ENCODE measurements at places on chromosomes 2 and 18.

DNA sequence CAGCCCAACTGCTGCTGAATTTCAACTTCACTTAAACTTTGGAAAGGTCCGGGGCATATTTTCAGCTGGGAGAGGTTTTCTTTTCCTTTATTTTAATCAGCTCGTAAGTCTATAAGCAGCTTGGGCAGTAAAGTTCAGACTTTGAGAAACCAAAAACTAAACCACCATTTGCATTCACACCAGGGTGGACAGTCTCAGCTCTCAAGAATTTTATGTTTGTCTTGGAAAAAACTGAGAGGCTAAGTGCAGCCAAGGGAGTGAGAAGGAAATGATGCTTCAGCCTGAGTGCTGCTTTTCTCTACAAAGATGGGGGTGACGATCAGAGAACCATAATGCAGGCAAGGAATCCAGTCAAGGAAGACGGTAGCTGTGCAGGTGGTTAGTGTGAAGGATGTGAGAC is 30.2 kb downstream of the MCFD2 start:
- DNase-seq: no peak

- no peak for DNase-seq
Observed at GRCh38 chr2:157722580-157723234, 94.0 kb upstream of the ACVR1C start.

DNA sequence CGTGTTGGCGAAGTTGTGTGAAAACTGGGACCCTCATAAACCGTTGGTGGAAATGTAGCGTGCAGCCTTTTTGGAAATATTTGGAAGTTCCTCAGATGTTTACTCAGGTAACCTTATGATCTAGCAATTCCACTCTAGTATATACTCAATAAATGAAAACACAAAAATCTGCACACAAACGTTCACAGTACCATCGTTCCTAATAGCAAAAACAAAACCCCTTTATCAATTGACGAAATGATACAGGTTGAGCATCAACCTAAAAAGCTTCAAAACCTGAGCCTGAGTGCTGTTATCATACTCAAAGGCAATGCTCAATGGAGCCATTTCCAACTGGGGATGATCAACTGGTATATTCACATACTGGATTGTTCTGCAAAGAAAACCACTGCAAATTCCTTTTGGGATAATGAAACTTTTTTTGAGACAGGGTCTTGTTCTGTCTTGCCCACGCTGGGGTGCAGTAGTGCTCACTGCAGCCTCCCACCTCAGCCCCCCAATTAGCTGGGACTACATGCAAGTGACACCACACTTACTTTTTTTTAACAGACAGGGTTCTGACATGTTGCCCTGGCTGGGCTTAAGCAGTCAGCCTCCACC is 777 bp upstream of the C18orf32 start:
- DNase-seq: no peak

DNA sequence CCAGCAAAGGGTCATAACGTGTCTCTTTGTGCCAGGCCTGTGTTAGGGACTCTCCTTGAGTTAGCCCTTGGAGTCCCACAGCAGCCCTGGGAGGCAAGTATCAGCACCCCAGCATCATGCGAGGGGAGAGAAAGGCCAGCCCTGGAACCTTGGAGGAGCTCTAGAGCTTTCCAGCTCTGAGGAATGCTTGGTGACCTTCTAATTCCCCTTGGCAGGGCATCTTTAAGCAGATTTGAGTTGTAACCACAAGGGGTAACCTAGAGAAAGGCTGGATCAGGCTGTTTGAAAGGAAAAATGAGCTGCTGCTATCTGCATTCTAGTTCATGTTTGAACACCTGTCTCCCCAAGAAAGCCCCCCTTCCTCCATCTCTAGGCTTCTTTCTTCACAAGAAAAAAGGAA is 23.8 kb upstream of the ODC1 start:
- DNase-seq: no peak

- no peak for DNase-seq
Observed at GRCh38 chr2:10346929-10347561, 44.3 kb downstream of the HPCAL1 start.

DNA sequence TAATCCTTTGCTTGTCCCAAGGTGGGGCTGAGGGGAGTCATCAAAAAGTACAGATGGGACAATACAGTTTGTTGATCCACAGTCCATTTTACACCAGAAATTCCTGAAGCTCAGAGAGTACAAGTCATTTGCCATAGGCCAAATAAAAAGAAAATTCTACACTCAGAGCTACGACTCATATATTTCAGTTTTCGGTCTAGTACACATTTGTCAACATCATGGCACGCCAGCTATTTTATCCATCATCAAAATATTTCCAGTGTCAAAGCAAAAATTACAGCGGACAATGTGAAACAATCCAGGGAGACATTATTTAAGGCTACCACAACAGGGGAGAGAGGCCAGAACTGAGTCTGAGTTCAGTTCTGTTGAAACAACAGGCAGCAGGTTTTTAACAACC is 587.5 kb upstream of the DSEL start:
- no peak for DNase-seq

- no peak for DNase-seq
Observed at GRCh38 chr2:230674966-230675672, 37.5 kb upstream of the CAB39 start.

DNA sequence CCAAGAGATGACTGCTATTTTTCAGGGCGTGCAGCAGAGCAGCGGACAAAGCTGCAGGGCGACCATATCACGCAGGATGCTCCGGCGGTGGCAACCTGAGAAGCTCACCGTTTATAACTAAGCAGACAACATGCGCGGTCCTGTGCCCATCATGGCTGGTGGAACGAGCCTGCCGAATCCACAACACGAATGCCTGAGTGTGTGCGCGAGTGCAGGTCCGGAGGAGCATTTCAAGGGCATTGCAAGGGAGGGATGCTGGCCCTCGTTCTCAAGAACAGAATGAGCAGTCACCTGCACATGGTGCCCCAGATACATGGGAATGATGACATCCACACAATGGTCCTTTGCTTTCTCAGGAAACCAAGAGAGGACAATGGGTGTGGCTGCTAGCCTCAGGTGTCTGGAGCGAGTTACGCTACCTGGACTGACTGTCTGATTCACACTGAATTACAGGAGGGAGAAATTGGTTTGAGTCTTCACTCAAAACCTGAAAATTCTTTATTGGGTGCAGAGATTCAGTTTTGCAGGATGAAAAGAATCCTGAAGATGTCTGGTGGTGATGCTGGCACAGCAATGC is 39.8 kb downstream of the TBC1D8 start:
- DNase-seq: no peak

DNA sequence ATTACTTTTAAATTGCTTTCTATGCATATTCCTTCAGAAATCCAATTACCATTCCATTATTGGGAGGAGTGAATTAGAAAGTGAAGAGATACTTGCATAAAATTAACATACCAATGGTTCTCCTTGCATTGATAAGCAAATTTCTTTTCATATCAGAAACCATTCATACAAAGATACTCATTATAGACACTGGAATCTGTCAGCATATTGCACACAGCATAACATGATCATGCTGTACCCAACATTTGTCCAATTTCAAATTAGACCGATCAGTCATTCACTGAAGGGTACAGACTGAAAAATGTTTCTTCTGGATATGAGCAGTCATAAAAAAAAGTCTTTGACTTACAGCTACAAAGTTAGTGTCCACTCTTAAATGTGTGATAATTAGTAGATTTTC is 175.6 kb downstream of the PID1 start:
- DNase-seq: no peak

DNA sequence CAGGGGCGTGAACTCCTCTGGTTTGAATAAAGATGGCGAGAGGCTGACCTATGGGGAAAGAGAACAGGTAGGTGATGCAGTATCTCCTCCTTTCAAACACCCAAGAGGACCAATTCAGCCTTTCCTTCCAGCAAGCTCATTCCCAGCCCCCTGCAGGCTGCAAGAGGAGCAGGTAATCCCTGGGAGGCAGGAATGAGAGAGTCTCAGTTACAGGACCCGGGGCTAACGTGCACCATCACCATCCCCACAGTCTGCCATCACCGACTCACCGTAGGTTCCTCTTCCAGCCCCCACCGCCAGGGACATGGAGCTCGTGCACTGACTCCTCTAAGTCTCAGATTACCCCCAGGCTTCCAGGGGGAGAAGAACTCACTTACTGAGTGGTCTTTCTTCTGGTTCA is 26.7 kb downstream of the XDH start:
- DNase-seq: peak; percentile 83

DNA sequence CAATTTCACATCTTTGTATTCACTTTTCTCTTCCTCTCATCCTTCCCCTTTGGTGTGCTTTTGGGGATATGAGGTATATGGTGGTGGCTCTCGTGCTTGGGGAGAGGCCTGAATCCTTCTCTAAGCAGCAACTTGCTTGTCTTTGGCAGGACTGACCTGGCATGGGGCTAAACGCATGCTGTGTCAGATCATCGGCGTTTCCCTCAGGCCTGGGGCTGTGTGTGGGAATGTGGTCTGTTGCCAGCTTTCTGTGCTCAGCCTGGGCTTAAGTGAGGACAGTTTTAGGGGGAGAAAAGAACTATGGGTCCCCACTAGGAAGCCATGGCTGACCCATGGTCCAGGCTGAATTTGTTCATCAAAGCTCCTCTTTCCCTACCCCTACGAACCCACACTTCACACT is 60.7 kb downstream of the TET3 start:
- DNase-seq: no peak

DNA sequence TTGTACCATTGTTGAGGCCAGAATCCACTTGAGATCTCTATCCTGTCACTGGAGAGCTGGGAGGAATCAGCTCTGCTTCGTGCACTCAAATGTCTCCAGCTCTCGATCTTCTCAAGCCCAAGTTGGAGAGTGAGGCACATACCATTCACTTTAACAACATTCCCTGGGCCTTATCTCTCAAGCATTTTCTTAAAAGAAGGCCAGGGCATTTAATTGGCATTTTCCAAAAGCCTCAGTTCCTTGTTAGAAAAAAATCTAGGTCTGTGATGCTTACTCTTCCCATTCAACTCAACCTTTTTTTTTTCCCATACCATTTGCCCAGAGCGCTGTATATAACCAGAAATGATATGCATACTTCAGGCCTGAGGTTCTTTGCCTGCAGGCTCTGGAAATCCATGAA is 10.1 kb downstream of the QPCT start:
- DNase-seq: no peak

DNA sequence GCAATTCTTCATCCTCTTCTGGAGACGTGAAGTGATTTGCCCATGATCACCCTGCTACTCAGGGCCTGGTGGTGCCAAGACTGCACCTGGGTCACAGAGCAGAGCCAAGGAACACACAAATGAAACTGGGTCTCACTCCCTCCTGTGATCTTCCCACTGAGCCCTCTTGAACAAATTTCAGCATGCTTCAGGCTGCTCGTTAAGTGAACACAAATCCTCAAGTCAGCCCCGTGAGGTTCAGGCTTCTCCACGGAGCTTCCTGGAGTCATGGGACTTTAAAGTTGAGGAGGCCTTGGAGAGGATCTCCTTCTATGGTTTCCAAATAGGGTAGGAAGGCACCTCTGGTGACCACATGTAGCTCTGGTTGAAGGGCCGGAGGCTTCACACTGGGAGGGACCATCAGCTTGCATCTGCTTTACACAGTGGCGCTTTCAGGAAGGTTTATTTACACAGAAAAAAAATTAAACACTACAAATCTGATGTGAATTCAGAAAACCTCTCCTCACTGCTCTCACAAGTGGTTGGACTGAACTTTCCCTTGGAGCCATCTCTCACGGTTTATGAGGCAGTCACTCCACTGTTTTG is 255.4 kb downstream of the LOXHD1 start:
- DNase-seq: no peak

GRCh38 chr2:144668493-144669110 is 148.7 kb upstream of the ZEB2 start:
- DNase-seq: no peak

DNA sequence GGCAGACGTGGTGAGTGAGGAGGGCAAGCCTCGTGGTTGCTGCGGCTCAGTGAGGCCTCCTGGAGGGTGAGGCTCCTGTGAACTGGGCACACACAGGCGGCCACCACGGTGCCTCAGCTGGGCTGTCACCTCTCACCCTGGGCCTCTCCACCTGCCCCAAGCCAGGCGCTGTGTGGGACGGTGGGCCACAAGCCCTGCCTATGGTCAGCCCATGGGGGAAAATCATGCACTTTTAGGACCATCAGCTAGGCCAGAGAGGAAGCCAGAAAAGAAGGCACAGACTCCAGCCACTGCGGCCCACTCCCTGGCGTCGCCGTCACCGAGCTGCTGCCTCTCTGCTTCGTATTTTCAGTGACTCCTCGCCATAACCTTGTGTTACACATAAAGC is 28.5 kb upstream of the HS6ST1 start:
- peak; percentile 78 for DNase-seq

DNA sequence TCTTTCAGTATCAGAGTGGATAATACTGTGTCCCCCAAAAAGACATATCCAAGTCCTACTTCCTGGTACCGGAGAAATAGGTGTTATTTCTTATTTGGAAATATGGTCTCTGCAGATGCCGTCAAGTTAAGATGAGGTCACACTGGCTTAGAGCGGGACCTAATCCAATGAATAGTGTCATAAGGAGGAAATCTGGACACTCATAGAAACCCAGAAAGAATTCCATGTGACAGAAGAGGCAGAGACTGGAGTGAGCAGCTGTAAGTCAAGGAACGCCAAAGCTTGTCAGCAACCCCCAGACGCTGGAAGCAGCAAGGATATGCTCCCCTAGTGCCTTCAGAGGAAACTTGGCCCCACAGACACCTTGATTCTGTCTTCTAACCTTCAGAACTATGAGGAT is 69.8 kb downstream of the CCBE1 start:
- DNase-seq: no peak

DNA sequence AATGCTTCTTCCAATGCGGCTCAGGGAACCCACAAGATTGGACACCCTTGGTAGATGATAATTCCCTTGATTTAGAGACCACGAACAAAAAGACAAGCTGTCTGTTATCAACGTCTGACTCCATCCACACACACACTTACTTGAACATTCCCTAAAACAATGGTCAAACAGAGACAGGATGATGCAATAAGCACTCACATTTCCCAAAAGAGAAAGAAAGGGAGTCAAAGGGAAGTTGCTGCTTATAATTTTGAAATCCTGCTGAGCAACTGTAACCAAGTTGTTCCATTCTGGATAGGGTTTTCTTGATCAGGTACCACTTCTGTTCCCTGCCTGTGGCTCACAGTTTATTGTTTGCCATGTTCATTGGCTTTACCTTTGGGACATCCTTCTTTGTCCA is 571.3 kb upstream of the CNTNAP5 start:
- no peak for DNase-seq

DNA sequence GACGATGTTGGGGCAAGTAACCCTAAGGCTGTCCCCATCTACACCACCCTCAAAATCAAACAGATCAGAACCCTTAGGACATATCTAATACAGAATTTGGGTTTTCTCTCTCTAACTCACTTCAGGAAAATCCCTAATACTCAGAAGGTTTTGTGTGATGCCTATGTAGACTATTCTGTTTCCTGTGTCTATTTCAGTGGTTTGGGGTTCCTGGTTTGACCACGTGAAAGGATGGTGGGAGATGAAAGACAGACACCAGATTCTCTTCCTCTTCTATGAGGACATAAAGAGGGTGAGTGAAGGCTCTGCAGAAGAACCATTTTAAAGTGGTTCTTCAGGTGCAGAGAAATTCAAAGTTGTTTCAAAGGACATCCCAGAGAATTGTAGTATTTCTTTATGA is 16.3 kb downstream of the SULT1C2 start:
- no peak for DNase-seq

- DNase-seq: no peak
Observed at GRCh38 chr2:189580241-189580651, 340 bp downstream of the SLC40A1 start.
